ENCODE measurements at places on chromosomes 4 and X.

DNA sequence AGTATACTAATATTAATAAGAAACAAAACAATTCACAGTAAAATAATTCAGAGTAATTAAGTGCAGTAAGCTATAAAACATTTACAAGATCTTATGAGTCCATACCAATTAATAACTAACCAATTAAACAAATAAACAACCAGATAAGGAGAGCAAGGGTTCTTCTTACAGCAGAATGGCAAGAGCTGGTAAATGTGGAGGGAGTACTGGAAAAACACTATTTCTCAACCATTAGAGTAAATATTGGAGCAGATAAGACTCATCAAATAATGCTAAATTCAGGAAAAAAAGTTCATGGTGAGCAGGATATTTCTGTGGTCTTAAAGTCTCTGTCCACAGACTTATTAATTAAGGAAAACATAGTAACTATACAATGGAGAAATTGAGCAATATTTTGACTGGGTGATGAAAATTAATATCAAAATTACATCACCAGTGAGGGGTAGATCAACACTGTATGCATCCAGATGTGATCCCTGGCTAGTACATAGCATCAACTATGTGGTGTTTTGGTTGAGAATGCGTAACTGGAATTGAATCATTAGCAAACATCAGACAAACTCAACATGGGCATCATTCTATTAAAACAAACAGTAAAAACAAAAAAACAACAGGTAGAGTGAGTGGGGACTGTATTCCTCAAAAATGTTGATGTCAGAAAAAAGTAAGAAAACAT lies 1376.7 kb downstream of the PCDH19 start:
- DNase-seq, result no peak

DNA sequence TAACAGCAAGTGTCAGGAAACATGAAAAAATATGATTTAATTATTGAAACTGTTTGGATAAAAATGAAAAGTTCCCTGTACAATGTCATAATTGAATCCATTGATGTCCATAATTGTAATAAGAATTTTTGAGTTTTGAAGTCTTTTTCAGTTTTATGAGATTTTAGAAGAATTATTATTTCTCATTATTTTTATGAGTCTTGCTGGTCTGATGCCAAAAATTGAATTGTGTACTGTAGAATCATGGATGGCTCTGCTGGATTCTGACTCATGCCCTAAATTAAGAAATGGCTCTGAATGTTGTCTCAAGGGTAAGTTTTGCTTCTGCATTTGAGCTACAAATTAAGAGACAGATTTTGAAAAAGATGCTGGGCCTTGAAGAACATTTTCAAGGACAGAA lies 132.8 kb upstream of the MAP9 start:
- DNase-seq, result no peak

DNA sequence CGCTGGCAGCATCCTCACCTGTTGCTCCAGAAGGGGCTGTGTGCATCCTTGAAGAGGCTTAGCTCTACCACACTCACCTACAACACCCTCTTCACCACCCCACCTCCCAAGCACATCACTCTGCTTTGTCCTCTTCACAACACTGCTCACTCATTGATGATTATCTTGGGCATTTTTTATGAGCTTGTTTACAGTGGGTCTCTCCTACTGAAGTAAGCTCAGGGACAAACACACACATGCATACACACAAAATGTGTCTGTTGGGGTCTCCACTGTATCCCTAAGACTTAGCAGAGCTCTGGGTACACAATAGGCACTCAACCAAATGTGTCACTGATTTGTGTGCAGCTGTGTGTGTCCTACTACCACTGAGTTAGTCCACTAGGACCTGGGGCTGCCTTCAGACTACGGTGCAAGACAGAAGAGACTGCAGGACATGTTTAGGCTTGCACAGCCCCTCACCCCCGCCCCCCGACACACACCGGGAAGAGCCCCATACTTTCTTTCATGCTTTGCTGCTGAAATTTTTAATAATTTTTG lies 1.3 kb upstream of the GABRE start:
- no peak for DNase-seq

DNA sequence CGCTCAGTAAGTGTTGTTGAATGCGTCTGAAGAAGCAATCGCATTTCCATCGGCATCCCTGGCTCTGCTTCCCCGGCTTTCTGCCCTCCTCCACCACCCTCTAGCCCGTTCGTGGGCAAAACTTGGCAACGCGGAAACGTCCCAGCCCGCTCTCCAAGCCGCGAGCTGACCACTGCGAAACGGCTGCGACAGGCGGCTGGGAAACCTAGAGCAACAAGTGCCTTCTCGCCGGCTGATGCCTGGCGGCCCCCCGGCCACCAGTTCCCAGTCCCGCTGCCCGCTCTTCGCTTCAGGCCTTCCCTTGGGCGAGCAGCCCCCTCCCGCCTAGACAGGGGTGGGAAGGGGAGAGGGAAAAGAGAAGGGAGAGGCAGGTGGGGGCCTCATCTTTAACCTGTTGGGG lies 837 bp downstream of the CITED1 start:
- DNase-seq, result no peak

GRCh38 chrX:16464369-16464768 lies 185.6 kb upstream of the S100G start:
- DNase-seq, result no peak

DNA sequence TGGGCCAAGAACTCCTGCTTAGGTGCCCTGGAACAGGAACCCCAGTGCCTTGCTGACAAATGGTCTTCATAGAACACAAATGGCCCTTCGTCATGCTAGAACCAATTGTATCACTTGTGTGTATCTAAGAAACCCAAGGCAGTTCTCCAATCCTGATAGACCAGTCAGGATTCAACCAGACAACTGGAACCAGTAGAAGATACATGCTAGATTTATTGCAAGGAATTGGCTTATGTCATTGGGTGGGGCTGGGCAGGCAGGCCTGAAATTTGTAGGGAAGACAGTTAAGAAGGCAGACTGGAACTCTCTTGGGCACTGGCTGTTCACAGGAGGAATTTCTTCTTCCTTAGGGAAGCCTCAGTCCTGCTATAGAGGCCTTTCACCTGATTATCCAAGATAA lies 17.0 kb upstream of the TBL1X start:
- DNase-seq, result no peak

DNA sequence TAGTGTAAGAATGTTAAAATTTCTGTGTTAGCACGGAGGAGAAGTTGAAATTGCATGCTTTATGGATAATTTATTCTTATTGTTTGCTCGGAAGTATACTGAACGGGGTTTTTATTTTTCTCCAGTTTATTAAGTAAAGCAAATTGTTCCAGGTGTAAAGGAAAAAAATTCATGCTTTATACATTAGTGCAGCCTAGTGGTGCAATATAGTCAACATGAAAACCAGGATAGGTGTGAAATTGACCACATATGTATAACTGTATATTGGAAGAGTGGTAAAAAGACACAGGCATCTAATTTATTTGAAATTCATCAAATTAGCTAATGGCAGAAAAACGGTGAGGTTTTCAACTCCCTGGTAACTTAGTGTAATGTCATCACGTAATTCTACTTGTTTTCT lies 959 bp downstream of the BRS3 start:
- no peak for DNase-seq
